AG08396 (cell line): ENCODE measurements at places on chromosomes 1 and 21.

DNA sequence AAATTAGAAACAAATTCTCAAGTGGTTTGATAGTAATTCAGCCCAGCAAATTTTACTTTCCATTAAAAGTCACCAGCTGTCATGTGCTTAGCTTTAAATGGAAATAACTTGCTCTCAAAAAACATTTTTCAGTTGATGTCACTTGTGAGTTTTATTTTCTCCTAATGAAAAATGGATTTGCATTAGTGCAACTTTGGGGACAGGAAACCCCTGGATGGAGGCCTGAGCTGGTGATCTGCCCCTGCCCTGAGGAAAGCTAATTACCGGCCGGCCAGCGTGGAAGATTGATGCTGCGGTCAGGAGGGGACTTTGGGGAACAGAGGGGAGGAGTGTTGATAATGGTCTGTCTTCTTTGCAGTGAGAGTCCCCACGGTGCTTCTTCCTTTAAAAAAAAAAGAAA is 66.8 kb upstream of the ANGPTL1 start:
- no peak for DNase-seq

DNA sequence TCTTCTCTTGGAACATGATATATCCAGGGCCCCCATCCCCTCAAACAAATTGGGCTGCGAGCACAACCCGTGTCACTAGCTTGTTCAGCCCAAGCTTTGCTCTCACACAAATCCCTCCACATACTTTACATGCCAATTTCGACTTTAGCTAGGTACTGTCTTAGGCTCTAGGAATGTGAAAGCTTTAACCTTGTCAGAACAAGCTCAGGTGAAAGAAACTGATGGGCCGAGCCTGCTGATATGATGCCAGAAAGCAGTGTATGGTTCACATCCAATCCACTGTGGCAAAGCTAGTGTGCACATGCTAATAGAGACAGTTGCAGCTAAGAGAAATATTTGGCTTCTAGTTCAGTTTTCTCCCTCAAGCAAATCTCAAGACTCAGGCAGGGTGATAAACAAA is 79.5 kb downstream of the TNFSF18 start:
- DNase-seq, result no peak

DNA sequence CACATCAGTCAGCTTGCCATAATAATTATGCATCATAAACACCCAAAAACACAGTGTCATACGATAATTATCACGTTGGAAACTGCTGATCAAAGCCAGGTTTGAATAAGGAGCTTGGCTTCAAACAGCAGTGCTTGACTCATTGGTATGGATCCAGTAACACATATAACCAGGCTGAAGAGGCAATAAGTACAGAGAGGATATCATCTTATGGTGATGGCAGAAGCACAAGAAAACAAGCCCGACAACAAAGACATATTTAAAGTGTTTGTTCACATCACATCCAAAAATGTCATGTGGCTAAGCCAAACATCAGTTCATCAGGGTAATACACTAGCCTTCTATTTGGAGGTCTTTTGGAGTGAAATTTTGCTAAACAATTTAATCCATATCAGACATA is 389.7 kb downstream of the NCAM2 start:
- no peak for DNase-seq

DNA sequence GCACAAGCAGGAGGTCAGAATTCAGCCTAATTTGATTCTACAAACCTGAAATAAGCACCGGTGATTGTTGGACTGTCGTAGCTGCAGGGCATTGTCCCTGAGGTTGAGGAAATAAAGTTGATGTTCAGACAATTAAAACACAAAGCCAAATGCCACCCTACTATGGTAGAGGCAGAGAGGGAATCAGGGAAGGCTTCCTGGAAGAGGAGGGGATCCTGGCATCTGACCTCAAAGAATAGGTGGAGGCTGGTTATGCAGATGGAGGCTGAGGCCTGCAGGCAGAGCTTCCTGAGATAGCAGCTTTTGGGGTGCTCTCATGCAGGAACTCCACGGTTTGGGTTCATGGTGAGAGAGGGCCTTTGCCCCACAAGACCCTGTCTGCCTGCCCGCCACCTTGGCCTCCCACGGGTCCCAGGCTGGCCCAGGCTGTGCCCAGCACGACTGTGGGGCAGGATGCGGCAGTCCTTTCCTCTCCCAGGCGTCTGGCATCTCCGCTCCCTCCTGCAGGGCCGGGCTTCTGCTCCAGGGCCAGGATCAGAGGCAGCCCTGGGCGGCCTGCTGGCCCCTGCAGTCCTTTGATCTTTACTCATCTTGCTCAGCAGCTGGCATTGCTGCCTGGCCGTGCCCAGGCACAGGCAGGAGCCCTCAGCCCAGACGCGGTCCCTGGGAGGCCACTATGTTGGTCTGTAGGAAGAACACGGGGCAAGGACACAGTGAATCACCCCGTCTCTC is 134.1 kb upstream of the VAMP3 start:
- DNase-seq, result no peak

- no peak for DNase-seq
Measured at GRCh38 chr1:25505656-25506385, 37.6 kb upstream of the LDLRAP1 start.

GRCh38 chr1:48202030-48202752 is 20.3 kb upstream of the SLC5A9 start:
- DNase-seq, result peak; percentile 59

DNA sequence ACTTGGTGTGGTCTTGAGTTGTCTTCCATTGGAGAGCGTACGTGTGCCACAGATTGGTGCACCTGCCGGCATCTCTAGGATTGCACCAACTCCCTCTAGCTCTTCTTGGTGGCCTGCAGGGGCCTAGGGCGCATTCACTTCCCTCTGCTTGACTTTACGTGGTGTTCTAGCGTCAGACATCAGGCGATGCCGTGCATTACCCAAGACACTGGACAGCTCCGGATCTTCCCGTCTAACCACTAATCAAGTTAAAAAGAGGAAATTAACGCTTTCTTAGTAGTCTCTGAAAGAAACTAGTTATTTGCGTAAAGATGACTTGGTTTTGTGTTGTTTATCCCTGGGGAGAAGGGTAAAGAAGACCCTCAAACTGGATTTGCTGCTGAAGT is 510 bp upstream of the IL10RB start:
- DNase-seq, result no peak

DNA sequence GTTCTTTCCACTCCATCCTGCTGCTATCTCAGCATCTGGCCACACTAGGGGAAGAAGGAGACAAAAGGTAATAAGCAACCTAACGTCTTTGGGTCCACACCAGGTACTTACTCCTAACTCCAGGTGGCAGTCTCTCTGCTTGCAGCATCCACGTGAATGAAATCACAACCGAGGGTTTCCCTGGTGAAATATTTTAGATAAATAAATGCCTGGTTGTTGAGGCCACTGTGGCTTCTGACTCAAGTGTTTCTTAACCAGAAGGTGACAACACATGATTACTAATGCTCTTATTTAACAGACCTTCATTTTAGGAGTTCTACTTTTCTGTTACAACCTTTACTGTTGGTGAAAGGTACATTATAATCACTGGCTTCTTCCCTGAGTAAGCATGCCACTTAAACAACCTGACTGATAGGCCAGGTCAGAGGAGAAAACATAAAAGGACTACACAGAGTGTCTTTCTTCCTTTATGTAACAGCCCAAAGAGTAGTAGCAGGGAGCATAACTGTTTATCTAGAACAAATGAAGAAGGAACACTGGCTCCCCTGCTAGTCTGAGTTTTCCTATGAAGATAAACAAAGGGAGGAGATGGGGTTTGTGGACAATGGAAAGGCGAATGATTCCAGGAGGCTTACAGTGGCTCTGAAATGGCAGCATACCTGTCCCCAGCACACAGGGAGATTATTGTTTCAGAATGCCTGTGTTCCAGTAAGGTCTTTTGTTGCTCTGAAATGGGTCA is 59.9 kb downstream of the SYT6 start:
- no peak for DNase-seq

- DNase-seq, result peak; percentile 65
Measured at GRCh38 chr1:168234846-168235547, 9.2 kb downstream of the SFT2D2 start.

DNA sequence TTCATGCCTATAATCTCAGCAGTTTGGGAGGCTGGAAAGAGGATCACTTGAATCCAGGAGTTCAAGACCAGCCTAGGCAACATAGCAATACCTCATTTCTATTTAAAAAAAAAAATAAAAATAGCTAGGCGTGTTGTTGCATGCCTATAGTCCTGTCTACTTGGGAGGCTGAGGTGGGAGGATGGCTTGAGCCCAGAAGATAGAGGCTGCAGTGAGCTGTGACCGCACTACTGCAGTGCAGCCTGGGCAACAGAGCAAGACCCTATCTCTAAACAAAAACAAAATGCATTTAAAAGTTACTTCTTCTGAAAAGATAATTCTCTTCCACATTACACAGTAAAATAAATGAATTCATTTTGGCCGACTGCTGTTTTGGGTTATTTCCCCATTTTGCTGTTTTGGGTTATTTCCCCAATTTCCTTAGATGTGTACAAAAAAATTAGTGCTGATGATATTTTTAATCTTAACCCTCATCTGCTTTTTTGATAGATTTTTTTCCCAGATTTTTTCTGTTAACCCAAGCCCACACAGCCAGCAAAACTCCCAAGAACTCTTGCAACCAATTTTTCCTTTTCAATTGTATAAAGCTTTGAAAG is 23.0 kb upstream of the SAMSN1 start:
- DNase-seq, result no peak

DNA sequence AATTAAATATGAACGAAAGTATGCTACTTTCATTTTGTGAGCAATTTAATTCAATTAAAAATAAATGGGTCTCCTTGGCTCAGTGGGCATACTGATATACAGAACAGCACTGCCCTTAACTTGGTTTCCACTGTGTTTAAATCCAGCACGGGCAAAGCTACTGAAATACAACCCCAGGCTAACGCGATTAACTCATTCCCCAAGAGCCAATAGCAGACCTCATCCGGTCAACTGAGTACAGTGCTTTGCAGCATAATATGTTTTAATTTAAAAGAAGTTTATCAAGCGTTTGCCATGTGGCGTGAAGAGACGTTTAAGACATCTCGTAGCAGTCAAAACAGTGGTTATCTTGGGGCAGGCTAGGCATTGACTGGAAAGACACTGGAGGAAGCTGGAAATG is 118.6 kb downstream of the PROX1 start:
- DNase-seq, result no peak
